Right lobe of liver (tissue), 6 donors: ENCODE measurements at places on chromosomes 5 and 9. TPM values are rescaled to one million over a fixed set of nuclear protein-coding genes. Genes with fewer than 3 reads are reported as not detected.

Gene FOXD4L4
- total RNA-seq: not detected

GRCh38 chr5:142492781-142493281, 168.0 kb upstream of the SPRY4 start:
- no peaks in the 10 kb centered on the region for H3K27me3 ChIP-seq
- H3K4me3 ChIP-seq: no peak overlapping the region
- peak overlapping the region; percentile 46 for H3K27ac ChIP-seq
- no peaks in the 10 kb centered on the region for H3K36me3 ChIP-seq
- H3K4me1 ChIP-seq: peaks cover 15% of the 10 kb centered on the region

DNA sequence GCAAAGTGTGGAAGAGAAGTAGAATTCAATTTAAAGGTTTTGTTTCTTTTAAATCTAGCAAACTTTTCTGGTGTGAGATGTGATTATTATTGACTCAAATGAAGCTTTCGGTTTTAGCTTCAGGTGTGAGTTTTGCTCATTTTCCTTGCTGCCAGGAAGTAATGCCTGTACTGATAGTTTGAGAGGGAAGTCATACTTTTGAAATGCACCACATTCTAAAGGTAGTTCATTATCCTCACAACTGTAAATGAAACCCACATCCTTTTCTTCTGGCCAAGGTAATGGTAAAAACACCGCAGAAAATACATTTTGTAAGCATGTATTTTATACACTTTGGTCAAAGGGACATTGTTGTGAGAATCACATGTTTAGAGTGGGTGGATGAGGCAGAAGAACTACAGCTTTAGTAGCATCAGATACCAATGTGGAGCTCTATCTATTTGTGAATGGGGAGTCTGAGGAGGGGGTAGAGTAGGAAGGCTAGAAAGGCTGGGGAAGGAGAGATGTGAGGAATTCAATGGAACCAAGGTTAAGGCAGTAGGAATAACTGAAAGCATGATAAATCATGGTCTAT, 167.0 kb upstream of the CDKN2B start:
- no peaks in the 10 kb centered on the region for H3K27me3 ChIP-seq
- no peaks in the 10 kb centered on the region for H3K4me1 ChIP-seq
- H3K4me3 ChIP-seq: no peak overlapping the region

Gene WDR41
- 17.6 TPM for total RNA-seq

Gene MYOZ3
- not detected for total RNA-seq

Gene HAND1
- not detected for total RNA-seq

GRCh38 chr9:87306006-87306405, 191.7 kb upstream of the DAPK1 start:
- no peak for DNase-seq
- no peak overlapping the region for H3K27ac ChIP-seq
- no peaks in the 10 kb centered on the region for H3K27me3 ChIP-seq
- no peak overlapping the region for H3K4me3 ChIP-seq

- H3K36me3 ChIP-seq: no peaks in the 10 kb centered on the region
- no peak overlapping the region for H3K27ac ChIP-seq
- H3K4me1 ChIP-seq: no peaks in the 10 kb centered on the region
Observed at GRCh38 chr9:22147813-22148527, 138.9 kb upstream of the CDKN2B start.

- no peak overlapping the region for H3K4me3 ChIP-seq
- H3K4me1 ChIP-seq: no peaks in the 10 kb centered on the region
- H3K27ac ChIP-seq: no peak overlapping the region
- H3K27me3 ChIP-seq: no peaks in the 10 kb centered on the region
- H3K36me3 ChIP-seq: no peaks in the 10 kb centered on the region
- no peak for DNase-seq
Observed at GRCh38 chr9:108039493-108039892, 549.9 kb upstream of the KLF4 start.

- no peaks in the 10 kb centered on the region for H3K27me3 ChIP-seq
- no peaks in the 10 kb centered on the region for H3K4me1 ChIP-seq
- H3K36me3 ChIP-seq: no peaks in the 10 kb centered on the region
Observed at GRCh38 chr9:90290716-90291485, 351.7 kb downstream of the DIRAS2 start.

Gene LNPEP
- total RNA-seq: 11.2 TPM

GRCh38 chr5:141303756-141304155, at the start of gene SLC25A2:
SLC25A2 (minus strand) TSS chr5:141304049; CDS start chr5:141303865, 184 bp downstream.
- H3K27ac ChIP-seq: no peak within 1 kb of the TSS
- no peak for DNase-seq
- H3K36me3 ChIP-seq: no peaks in the 10 kb centered on the region
- no peaks in the 10 kb centered on the region for H3K4me1 ChIP-seq
- no peaks in the 10 kb centered on the region for H3K27me3 ChIP-seq

- no peak for DNase-seq
- H3K27me3 ChIP-seq: no peaks in the 10 kb centered on the region
- H3K27ac ChIP-seq: no peak overlapping the region
- no peaks in the 10 kb centered on the region for H3K36me3 ChIP-seq
- H3K4me1 ChIP-seq: no peaks in the 10 kb centered on the region
Observed at GRCh38 chr5:138819081-138819480, 56.1 kb downstream of the LRRTM2 start.

- H3K27me3 ChIP-seq: no peaks in the 10 kb centered on the region
- no peak overlapping the region for H3K27ac ChIP-seq
Observed at GRCh38 chr9:77598991-77599390, 49.1 kb downstream of the GNA14 start.

GRCh38 chr5:91864962-91865361, 481.8 kb upstream of the ARRDC3 start:
- no peak overlapping the region for H3K4me3 ChIP-seq
- H3K27me3 ChIP-seq: peaks cover 4% of the 10 kb centered on the region
- H3K36me3 ChIP-seq: no peaks in the 10 kb centered on the region
- no peaks in the 10 kb centered on the region for H3K4me1 ChIP-seq
- DNase-seq: no peak

- H3K27ac ChIP-seq: no peak overlapping the region
- H3K27me3 ChIP-seq: no peaks in the 10 kb centered on the region
- no peak overlapping the region for H3K4me3 ChIP-seq
- no peaks in the 10 kb centered on the region for H3K4me1 ChIP-seq
Observed at GRCh38 chr5:180121826-180122413, 50.4 kb upstream of the RNF130 start.

DNA sequence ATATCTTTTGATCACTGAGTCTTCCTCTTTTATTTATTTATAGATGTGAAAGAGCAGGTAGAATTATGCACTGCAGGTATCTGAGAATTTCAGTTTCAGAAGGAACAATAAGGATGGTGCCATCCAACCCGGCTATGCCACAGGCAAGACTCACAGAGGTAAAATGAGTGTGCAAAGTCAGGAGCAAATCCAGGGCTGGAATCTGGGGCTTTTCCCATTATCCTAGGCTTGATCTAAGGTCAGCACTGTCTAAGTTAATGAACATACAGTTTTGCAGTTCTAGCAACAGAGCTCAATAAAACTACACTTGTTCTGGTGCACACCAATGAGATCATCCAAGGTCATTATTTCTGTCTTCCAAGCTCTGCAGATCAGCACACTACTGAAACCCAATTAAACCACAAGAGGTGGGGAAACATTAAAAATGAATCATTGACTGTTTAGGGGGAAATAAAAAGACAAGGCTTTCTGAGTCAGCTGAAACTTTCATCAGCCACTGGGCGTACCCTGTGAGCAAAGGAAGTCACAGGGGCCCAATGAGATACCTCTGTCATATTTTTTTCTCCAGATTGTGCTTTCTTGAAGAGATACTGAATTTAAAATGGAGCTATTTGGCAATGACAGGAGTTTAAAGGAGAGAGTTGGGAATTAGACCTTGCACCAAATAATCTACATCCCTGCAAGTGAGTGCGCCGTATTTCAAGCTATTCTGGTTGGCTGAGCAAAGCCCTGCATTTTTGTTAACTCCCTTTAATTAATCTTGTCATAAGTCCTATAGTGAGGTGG, 662.2 kb upstream of the ZNF608 start:
- H3K27me3 ChIP-seq: no peaks in the 10 kb centered on the region
- H3K4me3 ChIP-seq: no peak overlapping the region
- no peak for DNase-seq
- H3K4me1 ChIP-seq: no peaks in the 10 kb centered on the region
- H3K27ac ChIP-seq: no peak overlapping the region
- no peaks in the 10 kb centered on the region for H3K36me3 ChIP-seq

GRCh38 chr9:128877852-128878251, 3.9 kb downstream of the KYAT1 start:
- no peaks in the 10 kb centered on the region for H3K27me3 ChIP-seq
- peak overlapping the region; percentile 92 for H3K27ac ChIP-seq
- peaks cover 52% of the 10 kb centered on the region for H3K4me1 ChIP-seq
- no peaks in the 10 kb centered on the region for H3K36me3 ChIP-seq

Gene CCDC152
- 0.26 TPM for total RNA-seq

Gene TICAM2
- 2.2 TPM for total RNA-seq

GRCh38 chr9:79757881-79758669, 186.3 kb downstream of the TLE4 start:
- no peak overlapping the region for H3K27ac ChIP-seq
- H3K4me1 ChIP-seq: no peaks in the 10 kb centered on the region
- no peak for DNase-seq
- H3K27me3 ChIP-seq: no peaks in the 10 kb centered on the region
- H3K36me3 ChIP-seq: no peaks in the 10 kb centered on the region

- no peak for DNase-seq
- no peak overlapping the region for H3K27ac ChIP-seq
- H3K36me3 ChIP-seq: no peaks in the 10 kb centered on the region
- no peaks in the 10 kb centered on the region for H3K4me1 ChIP-seq
- H3K4me3 ChIP-seq: no peak overlapping the region
Observed at GRCh38 chr9:76629205-76629990, 134.8 kb upstream of the PCA3 start.

DNA sequence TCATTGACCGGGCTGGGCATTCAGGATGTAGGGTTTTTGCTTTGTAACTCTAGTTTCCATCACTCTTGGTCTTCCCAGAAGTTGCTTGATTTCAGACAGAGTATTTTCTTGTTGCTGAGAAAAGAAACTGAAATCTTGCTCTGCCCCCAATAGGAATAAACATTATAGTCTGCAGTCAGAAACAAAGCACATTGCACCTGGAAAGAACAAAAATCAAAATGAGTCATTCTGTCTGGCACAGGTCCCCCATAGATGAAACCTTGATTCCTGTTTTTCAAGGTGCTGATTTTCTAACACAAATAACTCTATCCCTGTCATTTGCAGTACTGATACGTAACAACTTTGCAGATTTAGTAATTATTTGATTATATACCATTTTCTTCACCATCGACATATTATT, 232.1 kb downstream of the FBXO4 start:
- no peak overlapping the region for H3K4me3 ChIP-seq
- DNase-seq: no peak
- H3K27ac ChIP-seq: no peak overlapping the region
- H3K4me1 ChIP-seq: no peaks in the 10 kb centered on the region
- no peaks in the 10 kb centered on the region for H3K36me3 ChIP-seq

DNA sequence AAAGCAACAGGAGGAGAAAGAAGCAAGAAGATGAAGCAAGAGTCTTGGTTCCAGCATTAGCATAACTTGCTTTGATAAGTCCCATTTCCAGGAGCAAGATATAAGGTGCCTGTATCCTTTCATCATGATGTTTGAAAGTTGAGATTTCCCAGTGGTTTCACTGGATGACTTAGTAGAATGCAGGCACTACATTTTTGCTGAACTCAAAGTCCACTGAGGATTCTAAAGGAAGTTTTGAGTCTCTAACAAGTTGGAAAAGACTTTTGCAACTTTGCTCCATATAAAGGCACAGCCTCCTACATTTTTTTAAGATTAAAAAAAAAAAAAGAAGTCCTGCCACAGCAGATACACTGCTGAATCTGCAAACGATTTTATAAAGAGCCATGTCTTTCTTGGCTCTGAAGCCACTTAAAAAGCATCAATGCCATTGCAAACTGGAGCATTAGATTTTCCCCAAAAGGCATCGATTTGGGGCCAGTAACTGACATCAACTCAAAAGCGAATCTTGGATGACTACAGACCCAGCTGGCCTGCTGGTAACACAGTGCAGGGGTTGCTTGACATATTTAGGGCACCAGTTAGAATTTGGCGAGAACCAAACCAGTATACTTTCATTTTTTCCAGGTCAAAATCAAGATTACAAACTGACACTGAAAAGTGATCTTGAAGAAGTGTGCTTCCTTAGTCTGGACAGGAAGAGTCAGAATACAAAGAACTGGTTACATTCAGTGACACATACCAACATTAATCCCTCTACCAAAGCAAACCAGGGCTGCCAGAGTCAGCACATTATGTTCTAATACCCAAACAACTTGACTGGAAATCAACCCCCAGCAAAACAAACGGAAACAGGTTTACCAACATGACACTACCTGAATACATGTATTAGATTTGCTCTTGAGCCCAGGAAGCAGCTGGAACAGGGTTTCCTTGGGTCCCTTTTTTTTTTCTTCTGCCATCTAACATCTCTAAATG, 39.1 kb upstream of the KCNV2 start:
- H3K4me3 ChIP-seq: no peak overlapping the region
- H3K36me3 ChIP-seq: no peaks in the 10 kb centered on the region
- no peaks in the 10 kb centered on the region for H3K27me3 ChIP-seq
- no peak for DNase-seq
- H3K4me1 ChIP-seq: no peaks in the 10 kb centered on the region

Gene CNTNAP3
- total RNA-seq: 1.7 TPM

DNA sequence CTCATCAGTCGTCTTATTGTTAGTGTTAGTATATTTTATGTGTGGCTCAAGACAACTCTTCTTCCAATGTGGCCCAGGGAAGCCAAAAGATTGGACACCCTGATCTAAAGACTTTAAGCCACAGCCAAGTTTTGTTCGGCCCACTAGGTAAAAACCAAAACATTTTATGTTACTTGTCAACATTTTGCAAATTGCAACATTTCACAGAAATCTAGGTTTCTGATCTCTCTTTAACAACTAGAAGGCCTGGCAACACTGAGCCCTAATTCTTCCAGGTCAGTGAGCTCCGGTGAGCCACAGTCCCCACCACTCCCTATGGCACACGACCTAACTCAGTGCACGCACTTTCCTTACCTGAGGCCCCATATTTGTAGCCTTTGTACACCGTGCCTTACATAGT, 24.0 kb downstream of the MYO10 start:
- no peak for DNase-seq
- H3K27me3 ChIP-seq: no peaks in the 10 kb centered on the region
- no peak overlapping the region for H3K4me3 ChIP-seq

- H3K4me1 ChIP-seq: no peaks in the 10 kb centered on the region
- DNase-seq: no peak
- H3K36me3 ChIP-seq: no peaks in the 10 kb centered on the region
- no peaks in the 10 kb centered on the region for H3K27me3 ChIP-seq
Observed at GRCh38 chr9:97348871-97349270, 41.4 kb downstream of the CCDC180 start.

Gene HRH2
- 0.90 TPM for total RNA-seq

Gene C5orf34
- total RNA-seq: 0.99 TPM

Gene CDC20B
- not detected for total RNA-seq

DNA sequence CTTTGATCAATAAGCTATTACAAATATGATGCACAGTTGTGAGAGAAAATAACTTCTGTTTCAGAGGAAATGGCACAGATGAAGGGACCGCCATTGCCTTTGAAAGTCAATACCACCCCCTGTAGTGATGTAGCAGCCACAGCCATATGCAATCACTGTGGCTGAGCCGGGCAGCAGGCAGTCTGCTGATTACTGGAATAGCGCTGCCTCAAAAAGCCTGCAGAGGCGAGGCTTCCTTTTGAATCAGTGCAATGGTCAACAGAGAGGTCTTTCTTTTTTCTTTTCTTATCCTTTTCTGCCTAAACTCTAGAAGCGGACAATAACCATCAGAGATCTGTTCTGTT, 265.1 kb upstream of the TAS2R1 start:
- no peaks in the 10 kb centered on the region for H3K27me3 ChIP-seq
- no peak overlapping the region for H3K27ac ChIP-seq
- DNase-seq: no peak

- no peaks in the 10 kb centered on the region for H3K36me3 ChIP-seq
- no peaks in the 10 kb centered on the region for H3K4me1 ChIP-seq
- DNase-seq: no peak
- H3K27me3 ChIP-seq: peaks cover 6% of the 10 kb centered on the region
- H3K4me3 ChIP-seq: no peak overlapping the region
Observed at GRCh38 chr9:68708513-68708912, 3.5 kb downstream of the PIP5K1B start.

- H3K4me1 ChIP-seq: no peaks in the 10 kb centered on the region
- DNase-seq: no peak
- peak overlapping the region; percentile 98 for H3K27ac ChIP-seq
Observed at GRCh38 chr5:36238502-36239295, 3.0 kb downstream of the NADK2 start.
